Brain microvascular endothelial cell (primary cell): ENCODE measurements at places on chromosomes 12 and 14.

GRCh38 chr14:31405599-31406232 lies 14.6 kb downstream of the HEATR5A start:
- DNase-seq = no peak

DNA sequence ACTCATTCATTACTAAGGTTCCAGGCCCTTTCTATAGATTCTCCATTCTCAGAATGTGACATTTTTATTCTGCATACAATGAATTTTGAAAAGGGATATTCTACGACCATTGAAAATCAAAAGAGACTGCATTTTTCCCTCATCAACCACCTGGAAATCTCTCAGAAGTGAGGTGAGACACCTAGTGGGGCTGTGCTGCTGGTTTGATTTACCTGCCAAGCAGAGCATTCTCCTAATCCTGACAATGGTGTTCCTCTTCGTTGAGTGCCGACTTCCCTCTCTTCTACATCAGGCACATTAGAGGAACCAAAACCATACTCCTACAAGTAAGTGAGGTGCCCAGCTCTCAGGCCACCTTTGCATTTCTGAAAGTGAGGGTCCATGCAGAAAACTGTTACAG lies 14.9 kb downstream of the CKB start:
- no peak for DNase-seq

GRCh38 chr12:53208877-53209463 lies 1.9 kb upstream of the ITGB7 start:
- DNase-seq = no peak

- no peak for DNase-seq
These were observed 23.0 kb downstream of the SH2B3 start for GRCh38 chr12:111428728-111429175.

GRCh38 chr12:105524961-105525360 lies 194.5 kb downstream of the C12orf75 start:
- no peak for DNase-seq

- DNase-seq = no peak
These were observed 926.9 kb downstream of the TMTC2 start for GRCh38 chr12:83613586-83614110.

DNA sequence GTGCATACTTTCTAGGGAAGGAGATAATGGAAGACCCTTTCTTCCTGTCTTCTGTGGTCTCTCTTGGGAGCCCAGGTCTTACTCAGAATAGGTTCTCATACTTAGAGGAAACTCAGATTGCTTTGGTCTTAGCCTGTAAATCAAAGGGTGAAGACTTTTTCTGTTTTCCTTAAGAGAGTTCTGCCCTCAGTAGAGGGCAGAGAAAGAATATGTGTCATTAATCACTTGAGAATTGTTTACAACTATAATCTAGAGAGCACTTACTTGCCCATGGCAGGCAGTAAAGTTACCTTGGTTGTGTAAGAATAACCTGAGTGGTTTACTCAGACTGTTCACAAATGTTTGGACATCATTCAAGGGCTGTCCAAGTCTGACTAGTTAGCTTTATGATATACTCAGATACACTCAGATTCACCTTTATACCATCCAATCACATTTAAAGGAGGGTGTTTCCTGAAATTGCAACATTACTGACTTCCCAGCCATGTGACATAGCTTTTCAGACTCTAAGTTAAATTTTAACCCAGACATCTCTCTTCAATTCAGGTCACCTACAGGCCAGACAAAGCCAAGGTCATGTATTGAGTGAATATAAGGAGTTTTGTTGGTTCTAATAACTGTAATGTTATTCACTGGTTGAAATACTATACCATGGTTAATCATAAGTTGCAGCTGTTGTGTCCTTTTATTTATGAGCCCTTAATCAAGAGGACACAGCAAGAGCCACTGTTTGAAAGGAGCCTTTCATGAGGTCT lies 372.2 kb downstream of the RAD51B start:
- no peak for DNase-seq

DNA sequence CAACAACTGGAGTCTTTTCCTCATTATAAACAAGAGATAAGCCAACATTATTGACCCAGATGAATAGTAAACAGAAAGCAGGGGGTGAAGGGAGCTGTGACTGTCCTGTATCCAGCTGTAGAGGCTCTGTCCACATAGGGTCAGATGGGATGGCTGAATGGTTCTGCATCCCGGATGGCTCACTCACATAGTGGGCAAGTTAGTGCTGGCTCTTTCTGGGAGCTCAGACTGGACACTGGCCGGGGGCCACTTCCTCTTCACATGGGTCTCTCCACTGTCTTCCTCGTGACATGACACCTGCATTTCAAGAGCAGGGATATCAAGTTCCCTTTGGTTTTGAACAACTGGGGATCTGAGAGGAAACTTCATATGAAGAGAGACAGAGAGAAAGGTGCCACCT lies 969.6 kb upstream of the TMEM132C start:
- DNase-seq = no peak

DNA sequence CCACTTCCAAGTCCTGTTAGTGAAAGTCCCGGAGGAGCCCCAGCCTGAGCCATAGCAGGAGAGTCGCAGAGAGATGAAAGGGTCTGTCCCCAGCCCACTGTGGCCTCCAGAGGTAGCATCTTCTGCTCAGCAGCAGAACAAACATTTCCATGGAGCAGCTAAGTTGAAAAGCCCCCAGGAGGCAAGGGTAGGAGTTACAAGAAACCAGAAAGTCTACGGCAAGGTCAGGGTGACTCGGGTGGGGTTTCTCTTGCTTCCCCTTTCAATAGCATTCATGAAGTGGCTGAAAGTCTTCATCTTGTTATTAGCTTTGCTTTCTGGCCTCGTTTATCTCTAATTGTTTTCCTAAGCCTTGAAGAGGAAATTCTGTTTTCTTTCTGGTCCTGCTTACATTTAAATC lies 151.2 kb upstream of the DIO3 start:
- no peak for DNase-seq

DNA sequence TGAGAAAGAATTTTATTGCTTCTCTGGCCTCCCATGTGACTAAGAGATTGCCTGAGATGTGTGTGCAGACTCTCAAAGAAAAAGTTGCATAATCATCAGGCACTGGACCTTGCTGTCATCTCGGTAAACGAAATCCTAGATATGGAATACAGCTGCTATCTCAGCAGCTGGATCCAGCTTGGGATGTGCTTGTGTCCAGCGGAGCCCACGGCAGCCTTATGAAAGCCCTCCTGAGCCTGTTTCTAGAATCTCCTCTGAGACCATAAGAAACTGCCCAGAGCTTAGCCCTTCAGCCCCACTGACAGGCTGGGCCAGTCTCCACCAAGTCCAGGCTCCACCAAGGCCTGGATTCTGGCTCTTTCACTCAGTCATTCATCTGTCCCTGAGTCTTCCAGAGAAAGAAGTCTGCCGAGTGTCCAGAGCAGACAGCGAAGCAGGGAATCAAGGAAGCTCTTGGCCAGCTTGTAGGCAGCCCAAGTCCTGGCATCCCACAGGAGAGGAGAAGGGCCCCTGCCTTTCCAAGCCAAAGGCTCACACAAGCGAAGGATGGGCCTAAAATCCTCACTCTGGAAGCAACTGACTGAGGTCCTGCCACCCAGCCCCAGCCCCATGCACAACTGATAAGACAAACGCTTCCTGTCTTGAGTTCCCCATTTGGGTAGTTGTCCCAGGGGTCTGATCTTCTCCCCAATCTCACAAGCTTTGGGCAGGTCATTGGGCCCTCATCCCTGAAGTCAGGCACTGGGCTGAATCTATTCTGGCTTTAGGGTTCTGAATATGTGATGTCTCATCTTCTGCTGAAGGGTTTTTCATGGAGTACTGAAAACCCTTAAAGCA lies 97.8 kb downstream of the SEC23A start:
- no peak for DNase-seq

DNA sequence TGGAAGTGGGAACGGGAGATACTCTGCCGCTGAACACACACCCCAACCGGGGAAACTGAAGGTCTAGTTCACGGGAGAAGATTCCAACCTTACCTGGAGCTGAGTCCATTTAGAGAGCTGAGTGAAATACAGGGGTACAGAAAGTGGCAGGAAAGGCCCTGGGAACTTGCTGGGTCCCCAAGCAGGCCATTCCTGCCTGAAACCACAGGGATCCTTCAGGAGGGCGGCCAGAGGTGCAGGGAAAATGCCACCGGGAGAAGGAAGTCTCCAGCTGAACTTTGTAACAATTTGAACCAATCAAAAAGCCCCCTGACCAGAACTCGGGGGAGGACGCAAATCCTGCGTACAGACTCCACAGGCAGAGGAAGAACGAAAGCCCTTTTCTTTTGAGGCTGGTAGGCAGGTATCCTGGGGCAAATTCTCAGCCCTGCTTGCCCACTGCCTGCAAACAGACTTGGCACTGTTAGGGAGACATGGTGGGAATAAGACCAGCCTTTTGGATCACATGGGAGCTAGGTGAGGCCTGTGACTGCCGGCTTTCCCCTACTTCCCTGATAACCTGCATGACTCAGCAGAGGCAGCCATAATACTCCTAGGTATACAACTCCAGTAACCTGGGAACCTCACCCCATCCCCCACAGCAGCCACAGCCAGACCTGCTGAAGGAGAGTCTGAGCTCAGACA lies 170.9 kb downstream of the SEC23A start:
- DNase-seq = no peak

DNA sequence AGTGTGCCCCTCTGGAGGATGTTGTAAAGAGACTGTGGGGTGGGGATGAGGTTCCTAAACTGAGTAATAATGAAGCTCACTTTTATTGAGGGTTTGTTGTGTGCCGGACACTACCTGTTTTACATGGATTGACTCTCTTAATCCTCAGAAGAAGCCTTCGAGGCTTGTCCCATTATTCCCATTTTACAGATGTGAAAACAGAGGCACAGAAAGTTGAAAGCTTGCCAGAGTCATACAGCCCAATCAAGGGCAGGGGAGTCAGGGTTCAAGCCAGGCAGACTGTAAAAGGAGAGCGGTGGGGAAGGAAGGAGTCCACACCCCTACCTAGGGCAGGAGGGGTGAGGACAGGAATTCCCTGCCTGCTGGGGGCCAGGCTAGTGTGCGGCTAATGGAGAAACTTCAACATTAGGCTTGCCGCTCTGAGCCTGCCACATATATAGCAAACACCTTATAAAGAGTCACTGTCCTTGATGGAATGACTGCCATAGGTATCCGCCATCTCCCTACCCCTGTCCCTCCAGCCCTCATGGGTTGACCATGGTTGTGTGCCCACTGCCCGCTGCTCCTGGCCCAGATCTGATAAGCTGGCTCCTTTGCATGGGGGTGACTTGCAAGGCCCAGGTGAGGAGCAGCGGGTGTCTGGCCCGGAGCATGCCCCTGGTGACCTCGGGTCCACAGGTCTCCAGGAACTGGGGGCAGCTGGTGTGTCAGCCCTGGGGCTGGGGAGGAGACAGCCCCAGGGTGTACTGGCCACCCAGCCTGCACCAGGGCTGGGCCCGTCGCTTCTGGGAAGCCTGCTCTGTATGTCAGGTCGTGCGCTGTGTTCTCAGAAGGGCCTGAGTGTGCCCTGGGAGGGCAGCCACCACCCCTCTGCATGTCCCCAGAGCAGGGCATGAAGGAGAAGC lies 12.2 kb downstream of the ORAI1 start:
- no peak for DNase-seq

- DNase-seq = no peak
These were observed 257.0 kb downstream of the ETNK1 start for GRCh38 chr12:22881878-22882385.

DNA sequence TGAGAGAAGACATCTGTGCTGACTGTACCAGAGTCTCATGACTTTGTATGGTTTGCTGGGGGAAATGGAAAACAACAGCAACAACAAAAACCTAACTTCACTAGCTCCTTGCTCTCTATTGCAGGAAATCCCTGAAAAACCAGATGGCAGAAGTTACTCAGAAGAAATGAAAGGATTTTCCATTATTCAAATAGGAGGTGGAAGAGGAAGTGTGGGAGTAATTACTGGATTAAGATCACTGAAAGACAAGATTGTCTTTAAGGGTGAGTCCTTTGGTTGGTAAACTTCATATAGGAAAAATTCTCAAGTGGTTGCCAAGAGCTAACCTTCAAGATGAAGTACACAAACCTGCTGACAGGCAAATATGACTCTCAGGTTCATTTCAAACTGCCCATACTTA lies 391.9 kb upstream of the ATP2B1 start:
- no peak for DNase-seq

GRCh38 chr12:75739912-75740311 lies 228.5 kb upstream of the KRR1 start:
- no peak for DNase-seq

DNA sequence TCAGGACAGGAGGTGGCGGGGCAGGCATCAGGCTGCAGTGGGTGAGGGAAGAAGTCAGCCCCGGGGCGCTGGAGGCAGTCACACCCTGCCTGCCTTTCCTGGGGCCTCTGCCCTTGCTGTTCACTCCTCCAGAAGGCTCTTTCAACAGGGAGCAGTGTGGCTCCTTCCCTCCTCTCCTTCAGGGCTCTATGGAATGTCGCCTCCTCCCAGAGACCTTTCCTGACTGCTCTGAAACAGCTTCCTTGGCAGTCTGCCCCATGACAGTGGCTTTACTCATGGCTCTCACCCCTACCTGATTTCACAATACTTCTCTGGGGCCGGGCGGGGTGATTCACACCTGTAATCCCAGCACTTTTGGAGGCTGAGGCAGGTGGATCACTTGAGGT lies 7.1 kb downstream of the RHOF start:
- DNase-seq = peak; percentile 76

DNA sequence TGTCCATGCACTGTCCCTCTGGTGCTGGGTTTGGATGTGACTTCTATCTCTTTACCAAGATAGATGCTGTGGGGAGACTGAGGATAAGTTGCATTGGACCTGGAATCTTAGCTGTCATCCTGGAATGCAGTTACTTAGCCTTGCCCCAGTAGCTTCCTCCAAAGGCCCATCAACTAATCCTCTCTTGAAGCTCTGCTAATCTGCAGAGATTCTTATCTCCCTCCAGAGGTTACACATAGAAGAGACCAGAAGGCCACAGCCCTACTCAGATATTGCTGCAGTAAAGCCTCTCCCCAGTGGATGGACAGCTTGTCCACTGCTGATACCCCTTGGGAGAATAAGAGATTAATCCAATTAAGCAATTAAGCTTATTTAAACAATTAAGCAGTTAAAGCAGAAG lies 867.2 kb downstream of the BCL11B start:
- no peak for DNase-seq

- DNase-seq = no peak
These were observed 6.6 kb downstream of the ABCB9 start for GRCh38 chr12:122959566-122960192.

GRCh38 chr14:54722791-54723432 lies 156.0 kb downstream of the SAMD4A start:
- DNase-seq = peak; percentile 32

DNA sequence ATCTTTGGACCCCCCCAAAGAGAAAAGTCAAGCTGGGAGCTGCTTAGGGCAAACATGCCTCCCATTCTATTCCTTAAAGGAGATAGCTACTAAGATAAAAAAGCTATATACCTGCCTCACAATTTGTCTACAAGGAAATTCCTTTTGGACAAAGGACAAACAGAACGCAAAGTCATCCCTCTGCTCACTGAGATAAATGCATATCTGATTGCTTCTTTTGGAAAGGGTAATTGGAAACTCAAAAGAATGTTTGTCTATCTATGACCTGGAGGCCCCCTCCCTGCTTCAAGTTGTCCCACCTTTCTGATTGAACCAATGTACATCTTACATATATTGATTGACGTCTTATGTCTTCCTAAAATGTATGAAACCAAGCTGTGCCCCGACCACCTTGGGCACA lies 80.9 kb upstream of the FUT8 start:
- no peak for DNase-seq

- peak; percentile 67 for DNase-seq
These were observed 89.7 kb downstream of the TMCC3 start for GRCh38 chr12:94560431-94561221.
